BJ (cell line): ENCODE measurements at places on chromosomes 2 and 18. TPM values are rescaled to one million over a fixed set of nuclear protein-coding genes. Genes with fewer than 3 reads are reported as not detected.
A peak's percentile ranks its signal among the peaks of the same experiment; 100 is the strongest.

The NT5DC4 gene
- polyA plus RNA-seq: not detected in 2 replicates

The TEKT4 gene
- not detected in 2 replicates for polyA plus RNA-seq

The HOXD12 gene
- not detected in 2 replicates for polyA plus RNA-seq

The GKN2 gene
- not detected in 2 replicates for polyA plus RNA-seq

The ZNF892 gene
- 0.71 and 1.5 TPM in 2 replicates for polyA plus RNA-seq

GRCh38 chr18:58373481-58373880 lies 255.4 kb downstream of the ALPK2 start:
- DNase-seq: no peak

GRCh38 chr18:55013685-55014084 lies 54.4 kb upstream of the CCDC68 start:
- DNase-seq: no peak

GRCh38 chr2:122949523-122949922 lies 1075.6 kb upstream of the CNTNAP5 start:
- DNase-seq: no peak

GRCh38 chr2:205946226-205946625 lies 139.7 kb downstream of the INO80D start:
- DNase-seq: no peak

DNA sequence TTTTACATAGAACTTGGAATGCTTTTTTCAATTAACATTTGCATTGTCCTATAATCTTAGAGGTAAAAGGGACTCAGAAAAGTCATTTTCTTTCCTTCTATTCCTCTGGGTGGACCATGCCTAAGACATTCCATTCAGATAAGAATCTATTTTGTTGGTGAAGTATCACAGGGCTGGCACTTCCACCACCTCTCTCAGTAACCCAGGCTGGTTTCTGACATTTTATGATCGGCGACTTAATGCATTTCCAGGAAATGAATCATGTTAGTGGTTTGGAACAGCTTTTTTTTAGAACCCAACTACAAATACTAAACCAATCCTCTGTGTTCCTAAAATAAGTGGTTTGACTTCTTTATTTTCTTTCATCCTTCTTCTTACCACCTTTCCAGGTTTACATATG lies 27.0 kb downstream of the GAD1 start:
- DNase-seq: peak; percentile 28
